Activated T-cell treated with anti-CD3 and anti-CD28 coated beads, Interleukin-2, amount 50 U/mL, for 48 hours (primary cell): ENCODE measurements at places on chromosomes 2 and 18.
A peak's percentile ranks its signal among the peaks of the same experiment; 100 is the strongest.

DNA sequence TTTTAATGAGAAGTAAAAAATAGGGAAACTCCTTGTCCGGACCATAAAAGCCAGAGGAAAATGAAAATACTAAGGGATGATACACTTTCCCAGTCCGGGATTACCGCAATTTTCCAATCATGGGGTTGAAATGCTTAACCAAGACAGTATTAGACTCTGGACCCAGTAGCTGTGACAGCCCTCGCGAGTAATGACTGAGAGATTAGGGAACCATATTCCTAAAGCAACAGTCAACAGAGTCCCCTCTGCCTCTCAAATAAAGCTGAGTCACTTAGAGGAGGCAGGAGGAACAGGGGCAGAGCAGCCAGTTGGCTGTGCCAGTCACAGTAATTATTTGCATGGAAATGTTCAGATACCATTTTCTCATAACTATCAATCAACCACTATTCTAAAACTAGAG lies 34.8 kb downstream of the GPATCH11 start:
- no peak for DNase-seq

- DNase-seq, result no peak
Measured at GRCh38 chr2:68371581-68371980, 6.5 kb downstream of the PLEK start.

DNA sequence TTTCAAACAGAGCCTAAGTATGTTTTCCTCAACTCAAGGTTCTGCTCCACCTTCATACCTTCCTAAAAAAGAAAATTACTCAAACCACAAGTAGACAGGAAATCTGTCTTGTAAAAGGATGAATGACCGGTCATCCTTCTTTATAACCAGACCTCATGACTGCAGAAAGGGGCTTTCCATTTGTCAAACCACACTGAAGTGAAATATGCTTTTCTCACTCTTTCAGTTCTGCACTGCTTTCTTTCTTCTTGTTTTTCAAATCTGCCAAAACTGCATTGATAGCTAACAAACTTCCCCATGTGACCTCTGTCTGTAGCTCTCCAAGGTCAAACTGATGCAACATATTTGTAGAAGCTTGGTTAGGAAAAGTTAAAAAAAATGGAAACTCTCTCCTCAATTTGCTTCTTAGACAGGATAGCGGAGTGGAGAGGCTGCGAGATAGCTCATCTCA lies 308.9 kb upstream of the CCDC68 start:
- DNase-seq, result no peak

- peak; percentile 56 for DNase-seq
Measured at GRCh38 chr18:9792565-9793245, 84.6 kb downstream of the RAB31 start.

- no peak for DNase-seq
Measured at GRCh38 chr18:54675076-54675475, 84.0 kb downstream of the DYNAP start.

GRCh38 chr2:56207760-56208159 lies 24.0 kb downstream of the CCDC85A start:
- DNase-seq, result no peak

GRCh38 chr2:116874021-116874420 lies 940.5 kb upstream of the DDX18 start:
- DNase-seq, result no peak

- DNase-seq, result no peak
Measured at GRCh38 chr2:180571559-180571958, 408.8 kb upstream of the UBE2E3 start.

DNA sequence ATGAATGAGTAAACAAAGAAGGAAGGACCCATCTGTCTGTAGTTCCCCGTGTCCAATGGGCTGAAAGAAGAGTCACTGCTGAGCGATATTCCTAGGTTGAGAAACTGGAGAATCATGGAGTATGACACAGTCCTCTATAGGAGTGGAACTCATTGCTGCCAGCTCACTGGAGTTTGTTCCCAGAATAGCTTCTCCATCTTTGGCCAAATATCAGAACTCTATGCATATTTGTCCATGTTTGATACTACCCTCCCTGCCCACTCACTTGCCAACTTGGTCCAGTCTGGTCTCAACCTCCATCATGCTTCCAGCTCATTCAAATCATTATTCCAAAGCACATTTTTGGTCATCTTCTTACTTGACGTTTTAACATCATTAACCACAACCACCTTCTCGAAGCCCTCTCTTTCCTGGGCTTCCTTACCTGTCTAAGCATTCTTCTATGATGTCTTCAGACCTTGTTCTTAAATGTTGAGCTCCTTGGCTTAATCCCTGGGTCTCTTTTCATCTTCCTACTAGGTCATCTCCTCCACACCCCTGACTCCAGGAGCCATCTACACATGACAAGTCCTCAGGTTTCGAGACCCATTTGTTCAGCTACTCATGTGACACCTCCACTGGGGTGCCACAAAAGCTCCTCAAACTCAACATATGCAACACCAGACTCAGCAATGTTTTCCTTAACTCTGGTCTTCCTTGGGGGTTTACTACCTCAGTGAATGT lies 221.6 kb downstream of the MYCN start:
- no peak for DNase-seq

DNA sequence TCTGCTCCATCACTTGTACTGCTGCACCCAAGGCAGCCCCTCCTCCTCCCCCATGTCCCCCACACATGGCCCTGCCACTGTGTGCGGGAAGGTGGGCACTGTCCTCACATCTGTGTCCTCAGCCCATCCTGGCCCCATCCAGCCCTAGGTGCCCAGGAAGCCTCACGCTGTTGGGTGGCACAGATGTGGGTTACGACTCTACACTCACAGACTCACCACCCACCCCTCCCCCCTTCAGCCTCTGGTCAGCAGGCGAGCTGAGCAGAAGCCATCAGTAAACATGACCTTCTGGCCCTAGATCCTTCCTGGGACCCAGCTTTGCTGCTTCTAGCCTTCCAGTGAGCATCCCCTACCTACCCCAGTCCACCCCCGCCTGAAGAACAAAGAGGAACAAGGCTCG lies 43.0 kb downstream of the ADCY3 start:
- DNase-seq, result no peak

DNA sequence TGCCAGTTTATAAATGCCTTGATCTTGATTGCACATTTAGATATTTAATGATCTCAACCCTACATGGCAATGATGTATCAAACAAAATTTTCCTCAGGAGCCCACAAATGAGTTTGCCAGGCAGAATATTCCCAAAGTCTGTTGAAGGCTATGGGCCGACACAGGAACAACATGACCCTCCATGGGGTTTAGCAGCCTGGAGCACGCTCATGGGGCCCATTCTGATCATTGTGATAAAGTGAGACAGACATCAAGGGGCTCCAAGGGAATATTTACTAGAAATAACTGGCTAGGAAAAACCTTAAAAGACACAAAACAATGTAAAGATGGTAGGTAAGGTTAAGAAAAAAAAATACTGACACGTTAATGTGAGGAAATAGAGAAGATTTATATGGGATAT lies 485.4 kb downstream of the PLCL1 start:
- DNase-seq, result no peak

- no peak for DNase-seq
Measured at GRCh38 chr2:176562359-176563078, 293.3 kb downstream of the MTX2 start.

DNA sequence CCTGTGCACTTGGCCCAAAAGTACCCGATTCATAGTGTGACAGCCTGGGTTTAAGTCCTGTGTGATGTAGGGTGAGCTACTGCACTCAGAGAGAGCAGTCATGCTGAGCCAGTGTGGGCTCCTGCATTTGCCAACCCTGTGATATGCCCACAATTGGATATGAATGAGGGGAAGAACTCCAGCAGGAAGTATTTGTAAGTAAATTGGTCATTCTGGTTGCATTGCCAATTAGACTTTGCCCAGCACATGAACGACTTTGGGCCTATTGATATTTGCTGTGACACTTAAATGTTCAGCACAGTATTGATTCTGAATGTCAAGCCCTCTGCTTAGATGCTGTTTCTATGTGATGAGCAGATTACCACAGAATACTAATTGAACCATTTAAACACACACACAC lies 570.9 kb downstream of the PIK3C3 start:
- no peak for DNase-seq

GRCh38 chr2:7077660-7078267 lies 160.6 kb downstream of the RNF144A start:
- DNase-seq, result no peak
